ENCODE measurements at places on chromosomes 12 and 14.

DNA sequence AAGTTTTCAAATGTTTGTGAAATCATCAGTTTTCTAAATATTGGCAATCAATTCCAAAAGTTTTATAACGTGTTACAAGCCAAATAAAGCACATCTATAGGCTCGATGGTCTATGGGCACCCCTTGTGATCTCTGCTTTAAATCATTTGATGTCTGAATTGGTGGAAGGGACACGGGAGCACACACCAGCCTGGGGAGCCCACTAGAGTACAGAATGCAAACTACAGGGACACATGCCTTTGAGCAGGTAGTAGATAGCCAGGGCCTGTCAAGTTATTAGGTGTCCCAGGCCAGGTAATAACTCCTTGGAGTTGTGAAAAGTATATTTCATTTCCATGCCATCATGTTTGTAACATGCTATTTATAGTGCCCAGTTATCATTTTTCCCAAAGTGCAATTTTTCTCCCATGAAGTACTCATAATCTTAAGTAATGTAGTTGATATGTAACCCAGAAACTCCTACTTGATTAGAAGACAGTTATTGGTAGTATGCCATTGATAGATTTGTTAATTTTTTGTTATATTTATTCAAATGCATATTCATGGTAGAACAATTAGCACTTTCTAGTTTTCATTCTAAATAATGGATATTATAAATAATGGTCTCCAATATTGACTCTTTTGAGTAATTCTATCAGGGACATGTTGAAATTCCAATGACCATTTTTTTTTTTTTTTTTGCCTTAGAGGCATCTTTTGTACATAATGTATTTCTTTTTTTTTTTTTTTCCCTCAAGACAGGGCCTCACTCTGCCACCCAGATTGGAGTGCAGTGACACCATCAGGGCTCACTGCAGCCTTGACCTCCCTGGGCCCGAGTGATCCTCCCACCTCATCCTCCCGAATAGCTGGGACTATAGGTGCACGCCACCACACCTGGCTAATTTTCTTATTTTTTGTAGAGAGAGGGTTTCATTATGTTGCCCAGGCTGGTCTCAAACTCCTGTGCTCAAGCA is 96.9 kb upstream of the FGD4 start:
- DNase-seq = peak; percentile 36

DNA sequence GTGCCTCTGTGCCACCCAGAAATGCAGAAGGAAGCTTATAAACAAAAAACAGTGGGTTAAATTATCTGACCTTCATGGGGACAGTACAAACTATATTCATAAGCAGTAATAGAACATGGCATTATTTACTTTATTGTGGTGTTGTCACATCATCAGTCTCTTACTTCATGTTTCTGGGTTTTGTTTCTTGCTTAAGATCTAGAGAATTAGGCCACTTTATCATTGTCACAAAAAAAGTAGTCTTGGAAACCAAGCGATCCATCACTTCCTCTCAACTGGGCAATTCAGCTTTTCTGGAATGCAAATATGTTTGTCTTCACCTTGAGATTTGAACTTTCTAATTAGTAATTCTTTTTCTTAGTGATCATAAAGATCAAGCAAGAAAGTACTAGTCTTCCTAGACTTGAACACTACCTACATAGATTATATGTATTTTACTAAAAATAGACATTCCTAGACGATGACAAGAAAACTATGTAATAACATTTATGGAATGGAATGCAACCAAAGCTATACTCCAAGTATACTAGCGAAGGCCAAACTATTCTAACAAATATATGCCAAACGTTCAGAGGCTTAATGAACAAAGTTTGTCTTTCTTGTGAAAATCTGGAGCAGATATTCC is 363.4 kb downstream of the DAD1 start:
- no peak for DNase-seq

GRCh38 chr12:67442347-67442841 is 173.2 kb downstream of the CAND1 start:
- no peak for DNase-seq

- peak; percentile 6 for DNase-seq
These were observed 23.9 kb upstream of the ITGA5 start for GRCh38 chr12:54442961-54443360.

DNA sequence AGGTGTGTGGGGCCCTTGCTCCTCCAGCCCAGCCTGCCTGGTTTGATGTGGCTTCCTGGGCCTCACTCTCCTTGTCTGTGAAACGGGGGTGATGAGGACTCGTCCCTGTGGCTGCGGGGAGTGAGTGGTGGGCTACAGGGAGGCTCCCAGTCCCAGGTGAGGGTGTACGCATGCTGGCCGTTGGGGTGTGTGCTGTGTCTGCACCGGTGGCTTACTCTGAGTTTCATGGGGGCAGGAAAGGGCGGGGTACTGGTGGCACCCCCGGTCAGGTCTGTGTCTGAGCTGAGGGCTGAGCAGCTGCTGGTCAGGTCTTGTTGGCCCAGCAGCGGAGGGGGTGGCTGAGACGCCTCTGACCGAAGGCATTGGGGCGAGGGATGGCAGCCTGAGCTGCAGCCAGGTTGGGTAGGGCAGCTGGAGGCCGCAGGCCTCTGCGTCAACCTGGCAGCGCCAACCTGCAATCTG is 11.2 kb downstream of the ULK1 start:
- no peak for DNase-seq

GRCh38 chr12:109264095-109264942 is 44.8 kb downstream of the FOXN4 start:
- DNase-seq = peak; percentile 64

DNA sequence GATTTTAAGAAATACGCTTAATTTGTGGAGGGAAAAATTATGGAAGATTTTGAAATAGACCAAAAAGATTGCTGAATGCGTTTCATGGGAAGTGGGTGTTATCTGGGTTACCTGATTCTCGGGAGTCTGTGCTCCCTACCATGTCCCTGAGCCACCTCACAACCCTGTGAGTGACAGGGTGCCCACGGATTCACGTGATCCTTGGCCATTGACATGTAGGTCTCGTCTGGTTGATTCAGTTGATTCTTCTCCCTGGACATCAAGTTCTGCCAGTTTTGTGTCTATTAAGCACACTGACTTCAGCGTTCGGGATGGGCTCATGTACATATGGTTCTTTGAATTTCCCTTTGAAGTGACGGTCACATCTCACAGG is 101.4 kb downstream of the ADGRD1 start:
- DNase-seq = no peak

DNA sequence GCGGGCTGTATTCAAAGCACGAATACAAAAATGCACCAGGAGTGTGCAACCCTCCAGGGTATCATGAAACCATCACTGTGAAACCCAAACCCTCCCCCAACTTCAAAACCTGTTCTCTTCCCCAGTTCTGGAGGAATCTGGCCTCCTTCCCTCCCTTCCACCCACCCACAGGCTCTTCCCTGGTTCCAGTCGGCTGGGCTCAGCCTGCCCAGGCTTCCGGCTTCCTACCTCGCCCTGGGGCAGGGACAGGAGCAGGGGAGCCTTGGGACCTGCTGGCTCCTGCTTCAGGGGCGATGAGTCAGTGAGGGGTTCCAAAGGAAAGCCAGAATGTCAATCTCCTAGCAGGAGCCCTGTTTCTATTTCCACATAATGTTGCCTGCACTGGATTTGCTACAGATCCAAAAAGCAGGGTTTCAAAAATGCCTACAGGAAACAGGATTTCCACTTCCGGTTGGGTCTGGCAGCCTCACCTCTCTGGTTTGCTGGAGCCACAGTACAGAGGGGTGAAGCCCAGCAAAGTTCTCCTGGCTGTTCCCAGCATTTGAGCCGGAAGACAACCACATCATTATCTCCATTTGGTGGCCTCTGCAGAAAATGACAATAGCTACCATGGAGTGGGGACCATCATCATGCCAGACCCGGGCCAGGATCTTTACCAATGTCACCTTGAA is 278.3 kb downstream of the DPF3 start:
- no peak for DNase-seq

- peak; percentile 91 for DNase-seq
These were observed 55.2 kb downstream of the FOS start for GRCh38 chr14:75333606-75334548.

GRCh38 chr12:70964867-70965510 is 44.5 kb upstream of the PTPRR start:
- DNase-seq = no peak

DNA sequence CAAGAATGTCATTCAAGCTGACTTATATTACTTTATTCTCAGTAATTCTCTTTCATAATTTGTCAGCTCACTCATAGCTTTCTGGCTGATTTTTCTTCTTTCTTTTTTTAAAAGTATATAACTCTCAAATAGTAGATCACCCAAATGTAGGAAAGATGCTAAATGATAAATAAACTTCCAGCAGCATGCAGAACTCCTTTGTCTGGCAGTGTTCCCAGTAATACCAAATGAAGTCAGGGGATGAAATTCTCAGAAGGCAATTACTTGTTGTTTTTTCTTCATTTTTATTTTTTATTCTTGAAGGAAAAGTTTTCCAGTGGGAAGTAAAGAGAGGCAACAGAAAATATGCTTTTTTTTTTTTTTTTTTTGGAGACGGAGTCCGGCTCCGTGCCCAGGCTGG is 133.3 kb upstream of the SLCO1C1 start:
- no peak for DNase-seq

GRCh38 chr12:89134213-89134770 is 218.0 kb downstream of the DUSP6 start:
- DNase-seq = no peak

- DNase-seq = peak; percentile 70
These were observed 608 bp downstream of the PTGES3 start for GRCh38 chr12:56687223-56688128.

DNA sequence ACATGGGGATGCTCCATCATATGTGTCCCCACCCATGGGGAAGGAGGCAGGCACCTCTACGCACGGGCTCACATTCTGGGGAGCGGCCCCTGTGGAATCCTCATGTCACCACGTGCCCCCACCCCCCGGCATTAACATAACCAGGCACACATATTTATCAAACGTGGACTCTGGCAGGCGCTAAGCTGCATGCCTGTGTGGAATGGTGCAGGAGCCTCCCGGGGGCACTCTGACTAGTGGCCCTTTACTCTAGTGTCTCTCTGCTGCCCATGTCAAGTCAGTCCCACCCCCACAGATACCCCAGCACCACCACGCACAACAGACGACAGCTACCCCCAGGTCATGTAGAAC is 66.1 kb downstream of the CCDC88C start:
- DNase-seq = no peak
